Midbrain (tissue), 1 donor: ENCODE measurements at places on chromosomes 7 and 10.
A peak's percentile ranks its signal among the peaks of the same experiment; 100 is the strongest.

DNA sequence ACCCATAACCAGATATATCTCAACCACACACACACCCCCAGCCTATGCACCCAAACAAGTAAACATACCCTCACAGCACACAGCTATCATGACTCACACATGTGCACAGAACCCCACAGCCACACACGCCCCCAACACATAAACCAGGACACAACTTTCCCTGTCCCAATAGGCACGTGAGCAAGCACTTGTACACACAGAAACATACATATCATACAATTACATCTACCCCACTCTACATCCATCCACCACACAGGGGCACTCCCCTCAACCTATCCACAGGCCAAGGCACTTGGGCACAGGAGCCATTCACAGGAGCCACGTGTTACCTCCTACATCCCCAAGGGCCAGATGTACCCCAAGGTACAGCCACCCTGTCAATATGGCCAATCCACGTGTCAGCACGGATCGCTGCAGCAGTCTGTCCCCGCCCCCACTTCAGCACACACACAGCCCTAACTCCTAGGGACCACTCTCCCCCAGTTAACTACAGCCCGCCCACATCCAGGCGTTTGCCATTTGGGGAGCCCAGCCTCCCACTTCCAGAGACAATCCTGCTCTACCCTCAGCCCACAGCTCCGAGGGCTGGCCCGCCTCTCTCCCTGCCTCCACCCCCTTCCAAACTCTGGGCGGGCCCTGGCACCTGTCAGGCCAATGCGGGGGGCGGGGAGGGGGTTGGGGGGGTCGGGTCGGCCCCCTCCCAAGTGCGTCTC is 163.5 kb downstream of the SH3PXD2A start:
- no peak for DNase-seq

GRCh38 chr10:128476845-128477244 is 350.6 kb upstream of the MKI67 start:
- no peak for DNase-seq

DNA sequence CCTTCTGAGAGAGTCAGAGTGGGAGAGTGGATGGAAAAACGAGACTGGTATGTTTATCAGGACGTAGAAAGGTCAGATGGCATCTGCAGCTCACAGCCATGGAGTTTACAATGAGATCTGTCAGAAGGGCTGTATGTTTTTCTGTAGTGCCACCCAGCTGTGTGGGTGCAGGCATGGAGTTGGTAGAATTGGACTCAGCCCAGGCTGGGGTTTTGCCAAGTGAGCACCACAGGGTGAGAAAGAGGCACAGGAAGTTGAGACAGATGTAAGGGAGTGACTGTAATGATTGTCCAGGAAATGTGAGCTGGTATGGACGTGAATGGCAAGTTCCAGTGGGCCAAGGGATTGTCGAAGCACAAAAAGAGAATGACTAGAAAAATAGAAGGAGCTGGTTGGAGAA is 9.1 kb upstream of the ZYX start:
- DNase-seq: peak; percentile 86

- DNase-seq: no peak
These were observed 2.7 kb upstream of the PGAM2 start for GRCh38 chr7:44068054-44068453.

GRCh38 chr7:34184466-34184865 is 279.1 kb downstream of the BMPER start:
- no peak for DNase-seq

DNA sequence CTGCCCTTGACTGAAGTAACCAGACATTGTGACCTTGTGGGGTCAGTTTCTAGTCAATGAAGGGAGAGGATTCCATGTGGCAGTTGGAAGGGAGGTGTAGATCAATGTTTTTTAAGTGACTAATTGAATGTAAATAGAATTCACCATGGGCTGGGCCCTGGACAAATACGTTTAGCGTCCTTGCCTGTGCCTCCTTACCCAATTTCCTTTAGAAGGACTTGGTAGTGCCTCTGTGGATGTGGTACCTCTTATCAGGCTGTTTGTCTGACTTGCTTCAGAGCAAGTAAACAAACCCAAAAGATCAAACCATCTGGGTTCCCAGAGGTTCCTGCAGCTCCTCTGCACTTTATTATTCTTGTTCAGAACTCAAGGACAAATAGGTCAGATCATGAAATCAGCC is 4.3 kb upstream of the KAT6B start:
- no peak for DNase-seq

DNA sequence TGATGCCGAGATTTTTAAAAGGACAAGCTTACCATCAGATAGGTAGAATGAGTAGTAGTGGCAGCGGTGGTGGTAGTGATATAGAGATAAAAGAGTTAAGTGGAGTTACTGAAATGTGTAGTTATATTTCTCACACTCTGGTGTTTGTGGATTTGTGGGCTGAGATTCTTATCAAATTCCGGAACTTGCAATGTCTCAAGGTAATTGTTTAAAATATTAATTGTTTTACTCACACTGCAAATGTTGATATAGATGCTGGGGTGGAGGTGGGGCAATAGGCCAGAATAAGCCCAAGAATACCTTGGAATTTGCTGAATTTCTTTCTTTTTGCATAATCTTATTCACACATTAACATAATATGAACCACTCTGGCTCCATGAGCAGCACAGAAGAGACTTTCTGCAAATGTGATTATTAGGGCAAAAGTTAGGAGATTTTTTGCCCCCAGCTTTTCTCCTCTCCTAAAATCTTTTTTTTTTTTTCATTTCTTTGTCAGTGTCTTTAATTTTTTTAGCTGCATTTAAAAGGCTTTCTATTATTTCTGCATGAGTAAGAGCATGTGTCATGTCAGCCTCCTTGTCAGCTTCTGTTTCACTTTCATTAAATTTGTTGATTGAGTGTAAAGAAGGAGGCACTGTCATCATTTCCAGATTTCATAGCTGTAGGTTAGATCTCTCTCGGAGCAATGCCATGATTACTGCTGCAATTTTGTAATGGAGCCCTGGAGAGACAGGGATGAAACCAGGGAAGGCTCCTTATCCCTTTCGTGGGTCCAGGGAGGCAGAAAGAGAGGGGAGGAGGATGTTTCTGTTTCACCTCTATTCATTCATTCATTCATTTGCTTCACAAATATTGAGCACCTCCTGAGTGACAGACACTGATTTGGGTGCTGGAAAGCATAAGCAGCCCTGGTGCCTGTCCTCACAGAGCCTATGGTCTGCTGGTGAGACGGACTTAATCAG is 13.1 kb upstream of the SGMS1 start:
- no peak for DNase-seq

GRCh38 chr10:12709000-12709401 is 292.5 kb downstream of the CCDC3 start:
- no peak for DNase-seq

DNA sequence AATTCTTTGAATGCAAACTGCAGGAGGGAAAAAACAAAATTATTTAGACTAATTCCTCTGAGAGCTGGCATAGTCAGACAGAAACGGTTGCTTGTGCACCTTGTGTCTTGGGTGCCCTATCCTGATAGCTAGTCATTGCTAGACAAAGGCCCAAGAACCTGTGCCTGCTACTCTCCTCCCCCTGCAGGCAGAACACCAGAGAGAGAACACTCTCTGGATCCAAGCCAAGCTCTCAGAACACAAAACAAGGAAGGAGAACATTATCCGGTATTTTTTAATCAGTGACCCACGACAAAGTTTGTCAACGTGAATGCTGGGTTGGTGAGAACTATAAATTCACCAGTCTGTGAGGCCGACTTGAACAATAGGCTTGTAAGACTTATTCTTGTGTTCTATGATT is 18.8 kb upstream of the PPP1R9A start:
- DNase-seq: no peak

- DNase-seq: peak; percentile 83
These were observed 243.1 kb upstream of the AOAH start for GRCh38 chr7:36967387-36967786.

- DNase-seq: no peak
These were observed 56.8 kb downstream of the RAB11FIP2 start for GRCh38 chr10:117989962-117990361.

DNA sequence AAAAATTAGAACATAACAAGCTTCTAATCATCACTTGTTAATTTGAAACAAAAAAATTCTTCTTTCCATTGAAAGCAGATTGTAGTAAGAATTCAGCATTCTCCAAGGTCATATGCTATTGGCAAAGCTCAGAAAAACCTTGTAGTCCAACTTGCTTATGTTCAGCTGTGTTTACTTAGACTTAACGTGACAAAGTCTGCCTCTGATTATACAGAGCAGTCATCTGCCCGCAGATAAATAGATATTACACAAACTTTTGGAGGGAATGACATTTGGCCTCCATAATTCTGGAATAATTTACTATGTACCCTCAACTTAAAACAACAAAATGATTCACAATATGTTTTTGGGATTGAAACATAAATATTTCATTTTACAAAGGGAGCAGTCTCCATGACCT is 45.8 kb downstream of the MKX start:
- DNase-seq: no peak

- DNase-seq: no peak
These were observed 9.3 kb downstream of the DAGLB start for GRCh38 chr7:6438427-6438826.

DNA sequence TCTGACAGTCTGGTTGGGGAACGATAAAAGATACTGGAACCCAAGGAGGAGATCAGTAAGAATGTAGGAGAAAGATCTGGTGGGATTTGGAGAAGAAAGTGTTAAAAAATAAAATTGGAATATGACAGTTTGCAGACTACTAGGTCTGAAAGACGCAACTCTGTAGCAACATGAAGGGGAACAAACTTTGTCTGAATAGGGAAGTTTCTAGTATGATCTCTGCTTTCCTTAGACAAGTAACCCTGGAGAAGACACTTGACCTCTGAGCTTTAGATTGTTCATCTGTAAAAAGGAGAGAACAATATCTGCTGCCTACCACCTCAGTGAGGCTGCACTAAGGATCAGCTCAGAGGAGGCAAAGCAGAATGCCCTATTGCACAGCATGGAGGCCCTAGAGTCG is 3.0 kb upstream of the PRSS1 start:
- no peak for DNase-seq

DNA sequence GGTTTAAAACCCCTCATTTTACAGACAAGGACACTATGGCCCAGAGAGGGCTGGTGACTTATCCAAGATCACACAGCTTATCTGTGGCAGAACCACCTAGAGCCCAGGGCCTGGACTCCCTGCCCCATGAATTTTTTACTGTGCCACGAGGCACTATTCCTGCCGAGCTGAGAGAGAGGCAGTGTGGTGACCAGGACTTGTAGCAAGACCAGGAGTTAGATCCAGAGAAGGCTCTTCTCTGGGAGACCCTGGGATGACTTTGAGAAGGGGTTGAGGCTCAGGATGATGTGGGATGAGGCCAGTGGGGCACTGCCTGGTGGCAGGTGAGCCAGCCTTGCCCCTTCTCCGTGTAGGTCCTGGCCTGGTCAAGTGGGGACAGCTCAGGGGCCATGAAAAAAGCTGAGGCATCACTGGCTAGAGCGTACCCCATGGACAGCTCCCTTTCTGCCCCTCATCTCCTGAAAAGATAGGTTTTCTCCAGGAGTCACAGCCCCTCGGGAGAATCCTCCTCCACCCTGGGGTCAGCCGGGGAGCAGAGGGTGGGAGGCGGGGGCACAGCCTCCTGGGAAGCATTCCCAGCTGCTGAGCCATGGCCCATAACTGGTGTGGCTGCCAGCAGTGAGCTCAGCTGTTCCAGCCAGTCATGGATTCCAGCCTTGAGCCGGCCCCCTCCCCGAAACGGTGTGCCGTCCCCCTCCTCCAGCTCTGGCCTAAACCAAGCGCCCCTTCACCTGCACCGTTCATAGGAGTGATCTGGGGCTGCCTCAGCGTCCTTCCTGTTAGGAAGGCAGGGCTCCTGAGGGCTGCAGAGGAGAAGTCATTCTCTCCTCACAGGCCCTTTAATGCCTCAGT is 5.8 kb downstream of the FLNC start:
- peak; percentile 42 for DNase-seq

DNA sequence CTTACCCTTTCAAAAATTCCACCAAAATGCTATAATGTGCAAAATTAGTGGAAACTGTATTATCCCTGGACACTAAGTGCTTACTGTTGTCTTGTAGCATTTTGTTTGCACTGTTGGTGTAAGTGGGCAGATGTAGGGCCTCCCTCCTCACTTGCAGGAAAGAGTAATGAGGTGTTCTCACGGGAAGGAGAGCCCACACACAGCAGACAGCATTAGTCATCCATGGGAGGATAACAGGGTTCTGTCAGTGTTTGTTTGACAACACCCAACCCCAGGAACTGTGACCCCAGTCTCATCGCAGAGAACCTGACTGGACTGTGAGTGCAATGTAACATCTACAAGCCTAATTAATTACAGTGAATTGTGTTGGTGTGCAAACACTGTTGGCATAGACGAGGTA is 58.7 kb upstream of the VSTM2A start:
- no peak for DNase-seq

DNA sequence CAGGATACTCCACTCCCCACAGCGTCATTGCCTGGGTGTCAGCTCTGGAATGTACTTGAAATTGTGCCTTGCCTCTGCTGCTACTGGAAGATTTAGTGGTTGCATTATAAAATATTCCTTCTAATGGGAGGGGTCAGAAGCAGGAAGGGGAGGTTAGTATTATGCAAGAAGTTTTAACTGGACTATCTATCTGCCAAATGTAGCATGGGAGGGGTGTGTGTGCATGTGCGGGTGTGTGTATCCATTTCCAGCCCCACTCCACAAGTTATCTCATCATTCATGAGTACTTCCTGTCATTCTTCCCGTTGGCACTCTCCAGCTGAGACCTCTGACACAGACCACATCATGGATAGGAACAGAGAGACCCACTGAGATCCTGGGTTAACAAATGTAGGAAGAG is 13.4 kb downstream of the MBL2 start:
- DNase-seq: no peak

GRCh38 chr10:114576716-114577115 is 81.4 kb downstream of the ABLIM1 start:
- no peak for DNase-seq

DNA sequence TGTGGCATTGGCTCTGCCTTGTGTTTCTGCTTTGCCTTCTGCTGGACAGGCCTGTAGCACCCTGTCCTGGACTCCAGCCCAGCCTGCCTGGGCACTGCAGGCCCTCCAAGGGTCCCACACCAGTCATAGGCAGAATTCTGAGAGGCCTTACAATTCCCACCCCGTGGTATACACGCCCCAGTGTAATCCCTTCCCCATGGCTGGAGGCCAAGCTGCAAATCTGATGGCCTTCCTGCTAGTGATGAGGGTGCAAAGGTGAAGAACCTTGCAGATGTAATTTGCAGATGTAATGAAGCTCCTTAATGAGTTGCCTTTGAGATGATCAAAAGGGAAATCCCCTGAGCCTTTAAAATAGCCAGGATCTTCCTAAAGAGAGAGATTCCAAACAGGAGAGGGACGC is 325.1 kb upstream of the ZNF32 start:
- DNase-seq: no peak
